Left lung (tissue), 14 donors: ENCODE measurements at places on chromosomes 6 and 20. TPM values are rescaled to one million over a fixed set of nuclear protein-coding genes. Genes with fewer than 3 reads are reported as not detected.

Gene TRIM15
- total RNA-seq: not detected

Gene SULF2
- total RNA-seq: 40.4 TPM

Gene GABRR2
- 4.8 TPM for total RNA-seq

Gene SNAP91
- 0.20 TPM for total RNA-seq

Gene GGTLC1
- 6.1 TPM for total RNA-seq

Gene SOX18
- total RNA-seq: 69.2 TPM

Gene SLC17A3
- not detected for total RNA-seq

Gene PSMB9
- 50.0 TPM for total RNA-seq

Gene C20orf202
- total RNA-seq: not detected

Gene TMC2
- 0.24 TPM for total RNA-seq

Gene FOXQ1
- 6.4 TPM for total RNA-seq

Gene PTCRA
- total RNA-seq: 2.0 TPM

Gene TLDC2
- total RNA-seq: 0.29 TPM

Gene KHDRBS2
- total RNA-seq: 3.5 TPM

Gene BMP2
- total RNA-seq: 38.9 TPM

Gene ZC2HC1B
- total RNA-seq: not detected

Gene ZNF831
- total RNA-seq: 0.38 TPM

Gene AIG1
- total RNA-seq: 40.4 TPM

Gene ZNF343
- total RNA-seq: 8.4 TPM

Gene TOX2
- 29.9 TPM for total RNA-seq

Gene SIGLEC1
- total RNA-seq: 22.8 TPM

Gene OXT
- total RNA-seq: not detected

Gene AHCY
- 112 TPM for total RNA-seq

Gene FOXC1
- 1.8 TPM for total RNA-seq

Gene TP53RK
- total RNA-seq: 9.6 TPM

Gene EMILIN3
- 0.29 TPM for total RNA-seq

Gene GNAS-AS1
- 1.5 TPM for total RNA-seq

Gene SH3BGRL2
- total RNA-seq: 22.4 TPM

Gene PPP1R16B
- total RNA-seq: 5.4 TPM

Gene R3HDML
- 2.0 TPM for total RNA-seq

Gene TDP2
- 49.0 TPM for total RNA-seq

Gene PTPRT
- total RNA-seq: 0.15 TPM

Gene PHACTR1
- 47.0 TPM for total RNA-seq

Gene RBPJL
- not detected for total RNA-seq

Gene C2
- total RNA-seq: 181 TPM

Gene DEF6
- total RNA-seq: 21.9 TPM

Gene GPR6
- total RNA-seq: not detected

Gene SLC22A16
- 5.4 TPM for total RNA-seq

Gene PAX1
- not detected for total RNA-seq

Gene TREM2
- total RNA-seq: 16.2 TPM

Gene TOMM34
- 18.1 TPM for total RNA-seq

Gene SUMO4
- total RNA-seq: 2.1 TPM

Gene GPLD1
- 2.7 TPM for total RNA-seq

Gene HS3ST5
- 0.06 TPM for total RNA-seq

Gene MROH8
- total RNA-seq: 2.2 TPM

Gene DEFB121
- not detected for total RNA-seq

Gene UNC5CL
- 2.3 TPM for total RNA-seq

Gene HSF2
- total RNA-seq: 11.0 TPM

Gene FLRT3
- total RNA-seq: 63.9 TPM

Gene APCDD1L
- total RNA-seq: 0.13 TPM

Gene WFDC10B
- 0.44 TPM for total RNA-seq

Gene ULBP2
- 3.3 TPM for total RNA-seq

Gene TINAG
- not detected for total RNA-seq

Gene GABRR1
- not detected for total RNA-seq

Gene SPATS1
- total RNA-seq: not detected

Gene PAQR8
- total RNA-seq: 9.3 TPM
